ENCODE measurements at places on chromosomes 6 and 20. TPM values are rescaled to one million over a fixed set of nuclear protein-coding genes. Genes with fewer than 3 reads are reported as not detected.
A peak's percentile ranks its signal among the peaks of the same experiment; 100 is the strongest.

The BPIFA1 gene
- total RNA-seq, result not detected

DNA sequence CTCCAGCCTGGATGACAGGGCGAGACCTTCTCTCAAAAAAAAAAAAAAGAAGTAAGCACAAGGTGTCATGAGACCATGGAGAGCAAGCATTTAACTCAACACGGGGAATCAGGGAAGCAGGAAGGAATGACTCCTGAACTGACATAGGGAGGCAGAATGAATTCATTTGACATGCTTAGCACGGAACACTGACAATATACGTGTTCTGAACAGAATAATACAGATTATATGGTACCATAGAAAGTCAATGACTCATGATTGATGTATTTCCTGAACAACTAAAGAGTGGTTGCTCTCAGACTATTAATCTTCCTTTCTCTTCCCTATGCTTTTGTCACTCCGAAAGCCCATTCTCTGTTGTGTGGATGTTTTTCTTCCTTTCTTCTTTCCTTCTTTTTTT is 20.7 kb upstream of the ASIP start:
- H3K27ac ChIP-seq, result no peak overlapping the region
- no peak for DNase-seq
- no peaks in the 10 kb centered on the region for H3K36me3 ChIP-seq

- H3K36me3 ChIP-seq, result no peaks in the 10 kb centered on the region
- DNase-seq, result no peak
- H3K4me1 ChIP-seq, result no peaks in the 10 kb centered on the region
Observed at GRCh38 chr20:3043322-3043721, at the start of gene GNRH2. GNRH2 (plus strand) TSS chr20:3043622; CDS start chr20:3044415, 793 bp downstream.

- no peaks in the 10 kb centered on the region for H3K36me3 ChIP-seq
- H3K27ac ChIP-seq, result no peak overlapping the region
- H3K27me3 ChIP-seq, result no peaks in the 10 kb centered on the region
- no peaks in the 10 kb centered on the region for H3K4me1 ChIP-seq
- no peak for DNase-seq
Observed at GRCh38 chr20:62712606-62713005, 4.0 kb downstream of the NTSR1 start.

- no peaks in the 10 kb centered on the region for H3K36me3 ChIP-seq
- DNase-seq, result peak; percentile 85
- H3K4me1 ChIP-seq, result no peaks in the 10 kb centered on the region
- H3K27me3 ChIP-seq, result no peaks in the 10 kb centered on the region
- H3K4me3 ChIP-seq, result no peak overlapping the region
Observed at GRCh38 chr20:50844430-50845100, 49.7 kb downstream of the BCAS4 start.

DNA sequence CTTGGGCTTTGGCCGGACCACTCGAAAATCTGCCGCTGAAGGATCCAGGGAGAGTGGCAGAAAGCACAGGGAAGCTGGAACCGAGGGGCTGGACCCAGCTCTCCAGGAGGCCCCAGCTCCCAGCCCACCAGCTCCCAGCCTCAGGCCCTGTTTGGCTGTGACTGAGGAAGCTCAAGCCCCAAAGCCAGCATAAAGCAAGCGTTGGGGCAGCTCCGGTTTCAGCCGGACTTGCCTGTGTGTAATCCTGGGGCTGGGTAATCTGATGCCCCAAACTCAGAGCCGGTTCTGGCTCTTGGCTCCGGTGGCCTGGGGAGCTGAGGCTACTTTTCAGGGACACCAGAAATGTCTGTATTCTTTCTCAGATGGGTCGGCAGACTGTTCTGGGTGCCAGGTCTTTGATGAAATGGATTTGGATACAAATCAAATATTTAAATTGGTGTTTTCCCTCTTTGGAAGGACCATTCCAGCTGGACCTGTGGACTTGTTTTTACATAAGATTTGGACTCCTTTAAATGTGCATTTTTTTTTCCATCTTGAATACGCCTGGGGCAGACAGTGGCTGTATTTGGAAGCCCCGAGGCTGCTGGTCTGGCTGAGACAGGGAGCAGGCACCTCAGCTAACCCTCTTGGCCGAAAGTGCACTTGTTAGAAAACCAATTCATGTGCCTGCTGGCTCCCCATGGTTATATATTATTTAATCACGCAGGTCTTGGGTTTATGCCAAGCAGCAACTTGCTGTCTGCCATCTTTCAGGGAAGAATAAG is 29.7 kb downstream of the RPP40 start:
- H3K4me1 ChIP-seq, result no peaks in the 10 kb centered on the region
- peak overlapping the region; percentile 15 for H3K27ac ChIP-seq
